ENCODE measurements at places on chromosomes 13 and 19. TPM values are rescaled to one million over a fixed set of nuclear protein-coding genes. Genes with fewer than 3 reads are reported as not detected.

- no peak for DNase-seq
Observed at GRCh38 chr19:7830272-7830771, 304 bp downstream of the EVI5L start.

Gene ZNF699
- total RNA-seq = 3.2 TPM

GRCh38 chr19:18435842-18436670 lies 1.9 kb downstream of the ISYNA1 start:
- peak; percentile 44 for DNase-seq

DNA sequence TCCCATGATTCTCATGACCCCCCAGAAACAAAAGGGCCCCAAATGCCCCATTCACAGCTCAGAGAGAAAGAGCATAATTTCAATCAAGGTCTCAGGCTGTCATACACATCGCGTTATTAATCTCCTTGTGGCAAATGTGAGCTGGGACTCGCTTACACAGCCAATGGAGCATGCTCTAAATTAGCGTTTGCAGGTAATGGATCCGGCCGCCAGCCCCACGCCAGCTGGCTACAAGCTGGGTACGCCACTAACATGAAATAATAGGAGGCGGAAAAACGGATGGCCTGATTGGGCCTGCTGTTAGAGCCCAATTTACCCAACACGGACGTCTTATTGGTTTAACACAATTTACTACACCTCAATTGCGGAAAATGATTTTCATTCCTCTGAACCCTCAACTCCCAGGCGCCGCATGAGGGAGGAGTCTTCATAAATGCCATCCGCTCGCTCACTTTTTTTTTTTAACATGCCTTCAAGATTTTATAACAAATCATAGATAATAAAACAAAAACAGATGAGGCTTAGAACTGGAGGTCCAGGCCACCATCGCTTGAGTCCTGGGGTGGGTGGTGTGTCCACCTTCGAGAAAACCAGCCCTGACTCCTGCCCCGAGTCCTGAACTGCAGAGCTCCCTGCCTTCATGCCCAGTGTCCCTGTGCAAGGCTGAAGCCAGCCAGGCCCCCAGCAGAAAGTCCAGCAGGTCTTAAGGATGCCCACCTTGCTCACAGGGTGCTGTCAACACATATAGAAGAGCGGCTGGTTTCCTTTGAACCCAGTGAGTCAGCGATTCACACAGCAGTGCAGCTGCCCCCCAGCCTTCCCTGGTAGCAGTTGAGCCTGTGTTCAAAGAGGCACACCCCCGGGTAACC lies 62.1 kb downstream of the PEPD start:
- no peak for DNase-seq

Gene INAFM1
- 10.4 TPM for total RNA-seq

DNA sequence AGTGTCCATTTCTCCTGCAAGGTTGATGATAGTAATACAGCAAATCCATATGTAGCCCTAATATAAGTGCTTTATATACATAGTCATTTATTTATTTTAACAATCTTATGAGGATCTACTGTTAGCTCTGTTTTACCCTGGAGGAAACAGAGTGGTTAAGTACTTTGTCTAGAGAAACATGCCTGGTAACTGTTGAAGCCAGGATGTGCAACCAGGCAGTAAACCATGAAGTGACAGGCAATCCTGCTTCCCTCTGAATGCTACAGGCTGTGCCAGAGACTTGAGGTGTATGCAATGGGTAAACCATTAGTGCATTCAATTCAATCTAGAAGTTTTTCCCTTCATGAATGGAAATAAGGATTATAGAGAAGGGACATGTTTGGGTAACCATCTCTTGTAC lies 911.0 kb downstream of the PCDH17 start:
- DNase-seq = no peak

- DNase-seq = peak; percentile 93
Observed at GRCh38 chr19:1154731-1155351, 19.2 kb downstream of the SBNO2 start.

DNA sequence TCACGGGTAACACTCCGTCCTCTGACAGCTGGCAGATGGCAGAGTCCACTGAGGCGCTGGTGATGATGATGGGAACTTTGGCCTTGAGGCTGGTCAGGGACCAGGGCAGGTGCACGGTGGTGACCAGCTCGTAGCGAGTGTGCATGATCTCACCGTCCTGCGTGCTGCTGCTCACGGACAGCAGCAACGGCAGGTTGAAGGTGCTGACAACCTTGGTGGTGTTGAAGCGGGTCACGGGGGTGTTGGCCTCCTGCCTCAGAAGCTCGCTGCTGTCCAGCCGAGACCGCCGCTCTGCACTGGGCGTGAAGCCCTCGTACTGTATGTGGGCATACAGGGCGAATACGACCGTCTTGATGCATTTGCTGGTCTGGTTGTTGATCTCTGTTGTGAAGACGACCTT lies 11.6 kb downstream of the ARRDC5 start:
- DNase-seq = peak; percentile 63

- no peak for DNase-seq
Observed at GRCh38 chr13:66689037-66689619, 541.0 kb downstream of the PCDH9 start.

Gene P2RY11
- total RNA-seq = 4.9 TPM

- DNase-seq = no peak
Observed at GRCh38 chr13:40920826-40921225, 98.3 kb downstream of the ELF1 start.

Gene DYRK1B
- 16.8 TPM for total RNA-seq
